Stimulated activated CD8-positive, alpha-beta memory T cell treated with anti-CD3 and anti-CD28 coated beads, Interleukin-15, amount 100 ng/mL, for 1 hour (primary cell): ENCODE measurements at places on chromosomes 4 and X.

- DNase-seq: no peak
Measured at GRCh38 chrX:154458954-154459778, 1.1 kb downstream of the PLXNA3 start.

DNA sequence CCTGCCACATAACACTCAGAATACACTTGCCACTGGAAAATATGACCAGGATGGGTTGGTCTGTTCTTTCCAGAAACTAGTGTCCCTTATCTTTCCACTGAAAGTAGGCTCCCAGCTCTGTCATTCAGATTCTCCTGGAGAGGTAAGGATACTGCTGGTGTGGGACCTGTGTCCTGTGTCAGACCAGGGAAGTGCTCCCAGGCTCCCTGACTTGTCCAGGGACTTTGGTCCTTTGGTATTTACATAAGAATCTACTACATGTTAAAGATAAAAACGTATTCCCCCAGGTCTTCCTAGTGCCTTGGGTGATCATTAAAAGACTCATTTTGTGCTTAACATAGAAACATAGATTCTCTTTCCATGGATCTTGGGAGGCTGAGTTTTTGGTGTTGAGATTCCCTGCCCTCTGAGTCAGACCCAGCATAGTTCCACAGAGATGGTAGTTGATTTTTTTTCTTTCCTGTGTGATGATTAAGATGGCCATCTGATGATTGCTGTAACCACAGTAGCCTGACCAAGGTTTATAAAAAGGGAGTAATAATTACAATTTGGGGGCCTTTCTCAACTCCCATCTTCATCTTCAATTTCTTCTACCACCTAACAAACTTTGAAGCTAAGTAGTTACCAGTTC, 159.8 kb upstream of the JADE1 start:
- DNase-seq: no peak

- no peak for DNase-seq
Measured at GRCh38 chr4:151604238-151604637, 156.6 kb downstream of the GATB start.

DNA sequence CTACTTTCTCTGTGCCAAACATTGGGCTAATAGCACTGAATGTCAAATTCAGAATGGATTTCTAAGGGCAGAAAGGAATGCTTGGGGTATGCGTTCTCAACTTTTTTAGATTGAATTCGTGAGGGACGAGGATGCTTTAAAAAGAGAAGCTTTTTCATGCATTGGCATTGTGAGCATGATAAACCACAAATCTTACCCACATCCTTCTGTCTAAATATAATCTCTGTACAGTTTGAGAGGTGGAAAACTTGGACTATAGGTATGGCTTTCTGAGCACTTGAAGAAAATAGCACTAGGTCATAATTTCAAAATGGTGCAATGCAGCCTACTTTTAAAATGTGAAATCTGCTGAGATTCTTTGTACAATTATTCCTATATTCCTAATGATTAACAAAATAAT, 71.4 kb upstream of the HHIP start:
- DNase-seq: no peak

GRCh38 chr4:96916711-96917110, 1076.8 kb downstream of the PDHA2 start:
- DNase-seq: no peak

DNA sequence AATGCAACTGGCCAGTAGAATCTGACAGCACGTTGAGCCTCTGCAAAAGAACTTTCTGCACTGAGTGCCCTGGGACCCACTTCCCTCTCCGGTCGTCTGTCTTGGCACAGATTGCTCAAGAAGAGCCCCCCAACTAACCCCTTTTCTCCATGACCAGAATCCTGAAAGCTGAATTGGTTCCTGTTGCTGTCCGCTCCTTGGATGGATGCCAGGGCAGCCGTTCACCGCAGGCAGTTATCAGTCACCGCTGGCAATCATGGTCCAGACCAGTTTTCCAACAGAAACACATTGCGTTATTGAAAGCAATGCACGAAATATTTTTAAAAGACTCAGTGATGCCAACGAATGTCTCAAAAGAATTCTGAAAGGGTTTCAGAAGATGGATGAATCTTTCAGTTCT, 733.7 kb upstream of the FRG1 start:
- DNase-seq: no peak

- DNase-seq: no peak
Measured at GRCh38 chr4:76430519-76431388, 4.3 kb upstream of the SHROOM3 start.

DNA sequence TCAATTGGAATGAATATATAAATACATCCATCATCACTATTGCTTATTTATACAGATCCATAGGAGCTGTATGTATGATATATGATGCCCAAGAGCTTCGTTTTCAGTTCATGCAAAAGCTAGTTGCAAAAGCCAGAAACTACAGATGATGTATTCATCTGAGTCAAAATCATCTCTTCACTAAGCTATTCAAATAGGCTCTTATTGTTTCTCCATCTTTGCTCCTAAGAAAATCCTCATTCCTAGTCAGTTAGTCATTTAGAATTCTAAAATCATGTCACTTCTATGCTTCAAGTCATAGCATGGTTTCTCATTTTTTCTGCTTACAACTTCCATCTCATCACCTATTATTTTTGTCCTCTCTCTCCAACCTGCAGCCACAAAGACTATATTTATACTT, 300.1 kb upstream of the TRAM1L1 start:
- DNase-seq: no peak
